ENCODE measurements at places on chromosomes 1 and 21. TPM values are rescaled to one million over a fixed set of nuclear protein-coding genes. Genes with fewer than 3 reads are reported as not detected.

GRCh38 chr1:85303440-85304162 is 27.2 kb upstream of the BCL10 start:
- DNase-seq, result no peak

DNA sequence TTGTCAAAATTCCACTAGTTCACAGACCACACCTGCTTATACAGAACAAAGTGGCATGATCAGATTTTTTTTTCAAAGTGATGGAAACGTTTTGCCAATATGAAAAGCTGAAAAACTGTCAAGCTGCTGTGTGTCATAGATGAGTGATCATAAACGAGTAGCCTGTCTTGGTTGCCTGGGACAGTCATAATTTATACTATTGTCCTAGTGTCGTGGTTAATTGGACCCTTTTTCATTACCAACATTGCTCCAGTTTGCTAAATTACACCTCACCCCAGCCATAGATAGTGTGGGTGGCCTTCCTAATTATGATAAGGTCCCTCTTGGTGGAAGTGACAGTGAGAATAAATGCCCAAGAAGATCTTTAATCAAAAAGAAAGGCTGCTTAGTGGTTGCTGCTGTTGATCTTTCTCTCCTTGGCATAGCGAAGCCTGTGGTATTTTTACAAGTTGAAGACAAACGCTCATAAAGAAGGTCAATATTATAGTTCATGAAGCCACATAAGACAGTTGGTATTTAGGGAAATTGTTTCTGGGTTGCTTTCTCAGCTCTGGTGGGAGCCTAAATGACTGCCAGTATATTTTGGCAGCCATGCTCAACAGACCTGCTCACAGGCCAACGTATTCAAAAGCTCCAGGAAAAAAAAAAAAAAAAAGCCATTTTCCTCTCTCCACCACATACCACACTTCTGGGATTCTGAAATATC is 478.1 kb downstream of the PLA2G4A start:
- DNase-seq, result no peak

DNA sequence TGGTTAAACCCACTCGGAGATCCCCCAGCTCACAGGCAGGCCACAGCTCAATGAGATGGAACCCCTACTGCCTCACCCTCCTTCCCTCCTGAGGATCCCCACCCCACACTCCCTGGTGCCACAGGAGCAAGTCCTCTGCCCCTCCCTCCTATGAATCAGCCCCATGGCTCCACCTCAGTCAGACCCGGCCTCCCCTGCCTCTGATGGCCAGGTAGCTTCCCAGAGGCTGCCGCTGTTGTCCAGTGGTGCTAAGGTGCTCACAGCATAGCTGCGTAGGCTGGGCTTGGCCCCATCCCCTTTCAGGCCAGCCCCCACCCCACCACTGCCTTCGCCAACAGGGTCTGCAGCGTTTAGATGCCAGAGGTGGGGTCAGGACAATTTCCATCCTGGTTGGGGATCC is 98.5 kb upstream of the IGSF21 start:
- no peak for DNase-seq

DNA sequence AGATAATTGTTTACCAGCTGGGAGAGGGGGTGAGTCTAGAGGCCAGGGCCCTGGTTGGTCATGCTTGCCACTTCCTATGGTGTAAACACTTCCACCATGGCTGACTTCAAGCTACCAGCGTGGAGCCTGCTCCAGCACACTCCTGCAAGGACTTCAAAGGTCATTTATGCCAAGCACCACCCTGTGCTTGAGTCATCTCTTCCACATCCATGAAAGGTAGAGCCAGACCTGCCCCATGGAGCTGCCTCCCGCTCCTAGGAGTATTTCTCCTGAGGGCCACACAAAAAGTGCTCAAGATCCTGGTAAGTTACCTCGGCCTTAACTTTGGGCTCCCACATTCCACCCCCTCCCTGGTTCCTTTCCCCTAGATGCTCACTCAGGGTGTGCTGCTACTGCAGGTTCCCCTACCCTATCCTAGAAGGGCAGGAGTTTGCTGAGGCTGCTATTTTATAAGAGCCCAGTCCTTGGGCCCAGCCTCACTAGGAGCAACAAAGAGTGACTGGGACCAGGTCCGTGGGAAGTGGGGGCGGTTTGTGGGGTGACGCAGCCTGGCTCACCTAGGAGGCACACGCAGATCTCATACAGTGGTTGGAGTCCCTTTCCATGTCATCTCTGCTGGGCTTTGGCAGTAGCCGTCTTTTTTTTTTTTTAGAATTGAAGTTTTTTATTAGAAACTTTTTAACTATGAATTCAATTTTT is 2.4 kb downstream of the RAB7B start:
- DNase-seq, result peak; percentile 39

- no peak for DNase-seq
Measured at GRCh38 chr1:116821763-116822162, 67.5 kb downstream of the CD2 start.

- no peak for DNase-seq
Measured at GRCh38 chr1:86197206-86197855, 40.8 kb upstream of the COL24A1 start.

GRCh38 chr1:66258404-66259105 is 275.4 kb upstream of the SGIP1 start:
- no peak for DNase-seq

DNA sequence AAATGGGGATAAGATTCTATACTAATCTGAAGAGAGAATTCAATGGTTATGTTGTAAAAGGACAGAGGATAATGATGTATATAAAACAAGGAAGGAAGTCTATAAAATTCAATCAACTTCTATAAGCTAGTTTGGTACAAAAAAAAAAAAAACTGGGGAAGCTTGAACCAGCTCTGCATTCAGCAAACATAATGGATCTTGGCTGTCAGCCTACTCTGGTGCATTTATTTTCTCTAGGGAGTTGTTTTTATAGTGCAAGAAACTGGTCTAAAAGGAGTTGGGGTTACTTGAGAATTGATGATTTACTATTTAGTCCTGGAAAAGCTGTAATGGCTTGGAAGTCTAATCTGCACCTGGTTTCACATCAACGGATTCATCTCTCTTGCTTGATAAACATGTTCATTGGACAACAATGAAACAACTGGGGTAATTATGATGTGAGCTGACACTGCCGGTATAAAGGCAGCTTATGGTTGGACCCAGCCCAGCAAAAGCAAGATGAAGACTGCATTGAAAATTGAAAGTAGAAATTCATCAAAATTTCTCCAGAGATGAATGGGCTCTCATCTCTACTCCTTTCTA is 199.4 kb upstream of the NRIP1 start:
- no peak for DNase-seq

- no peak for DNase-seq
Measured at GRCh38 chr21:17796037-17796403, 23.1 kb downstream of the C21orf91 start.

DNA sequence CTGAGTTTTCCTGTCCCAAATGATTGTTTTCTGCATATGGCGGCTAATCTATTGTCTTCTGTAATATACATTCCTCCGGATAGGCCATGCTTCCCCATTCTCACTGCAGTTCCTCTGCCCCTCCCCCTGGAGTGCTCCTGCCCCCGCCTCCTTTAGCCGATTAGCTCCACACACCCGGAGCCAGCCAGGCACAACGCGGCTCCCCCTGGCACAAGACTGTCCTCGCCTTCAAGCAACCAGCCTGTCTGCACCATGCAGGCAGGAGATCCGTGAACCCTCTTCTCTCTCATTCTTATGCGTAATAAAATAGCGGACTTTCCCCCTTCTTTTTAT is 18.0 kb downstream of the SERTAD4 start:
- DNase-seq, result no peak

DNA sequence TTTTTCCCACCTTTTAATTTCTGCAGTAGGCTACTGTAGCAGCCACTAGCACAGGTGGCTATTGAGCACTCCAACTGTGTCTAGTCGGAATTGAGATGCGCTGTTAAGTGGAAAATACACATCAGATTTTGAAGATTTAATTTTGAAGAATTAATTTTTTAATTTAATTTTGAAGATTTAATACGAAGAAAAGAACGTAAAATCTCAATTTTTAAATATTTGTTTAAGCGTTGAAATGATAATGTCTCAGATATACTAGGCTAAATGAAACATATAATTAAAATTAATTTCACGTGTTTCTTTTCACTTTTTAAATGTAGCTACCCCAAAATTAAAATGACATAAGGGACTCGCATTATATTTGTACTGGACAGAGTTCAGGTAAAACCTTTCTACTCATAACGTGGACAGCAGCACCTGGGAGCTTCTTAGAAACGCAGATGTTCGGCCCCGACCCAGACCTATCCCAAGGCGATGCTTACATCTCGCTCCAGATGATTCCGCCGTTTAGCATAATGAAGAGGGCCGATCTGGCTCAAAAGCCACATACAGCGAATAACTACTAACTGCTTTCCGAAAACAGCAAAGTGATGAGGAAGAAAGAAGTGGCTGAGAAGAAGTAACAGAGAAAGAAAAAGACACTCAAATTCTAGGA is 717 bp downstream of the CRYZL1 start:
- DNase-seq, result no peak

DNA sequence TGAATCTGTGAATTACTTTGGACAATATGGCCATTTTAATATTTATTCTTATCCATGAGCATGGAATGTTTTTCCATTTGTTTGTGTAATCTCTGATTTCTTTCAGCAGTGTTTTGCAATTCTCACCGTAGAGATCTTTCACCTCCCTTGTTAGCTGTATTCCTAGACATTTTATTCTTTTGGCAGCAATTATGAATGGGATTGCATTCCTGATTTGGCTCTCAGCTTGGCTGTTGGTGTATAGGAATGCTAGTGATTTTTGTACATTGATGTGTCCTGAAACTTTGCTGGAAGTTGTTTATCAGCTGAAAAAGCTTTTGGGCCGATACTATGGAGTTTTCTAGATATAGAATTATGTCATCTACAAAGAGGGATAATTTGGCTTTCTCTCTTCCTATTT is 44.2 kb upstream of the NEGR1 start:
- DNase-seq, result no peak

DNA sequence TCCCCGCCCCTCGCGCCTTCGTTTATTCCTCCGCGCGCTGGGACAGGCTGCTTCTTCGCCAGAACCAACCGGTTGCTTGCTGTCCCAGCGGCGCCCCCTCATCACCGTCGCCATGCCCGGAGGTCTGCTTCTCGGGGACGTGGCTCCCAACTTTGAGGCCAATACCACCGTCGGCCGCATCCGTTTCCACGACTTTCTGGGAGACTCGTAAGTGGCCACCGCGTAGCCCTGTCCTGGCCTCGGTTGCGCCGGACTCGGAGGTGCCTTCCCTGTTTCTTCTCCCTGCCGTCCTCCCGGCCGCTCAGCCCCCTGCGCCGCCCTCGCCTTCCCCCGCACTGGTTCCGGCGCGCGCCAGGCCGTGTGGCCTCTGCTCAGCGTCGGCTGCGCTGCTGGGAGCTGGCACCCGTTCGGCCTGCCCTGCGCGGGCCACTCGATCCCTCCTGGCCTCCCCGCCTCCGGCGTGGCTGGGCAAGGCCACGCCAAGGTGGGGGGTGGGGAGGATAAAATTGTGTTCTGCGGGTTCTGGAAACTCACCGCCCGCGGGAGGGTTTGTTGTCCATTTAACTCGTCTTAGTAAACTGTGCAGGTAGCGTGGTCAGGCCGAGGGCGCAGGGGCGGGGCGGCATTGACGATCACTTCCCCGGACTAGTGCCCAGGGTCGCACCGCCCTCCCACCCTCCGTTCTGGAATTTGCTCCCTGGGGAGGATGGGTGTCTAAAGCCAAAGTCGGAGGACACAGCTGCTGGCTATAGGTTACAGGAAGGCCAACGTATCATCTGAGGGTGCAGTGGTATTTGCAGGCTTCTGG is at the start of gene PRDX6:
Gene PRDX6, plus strand, starts transcription at position 50 of the 808 bp plus-strand sequence. Its CDS starts 63 bp downstream, at position 113.
- peak; percentile 66 for DNase-seq

GRCh38 chr1:82260666-82261065 is 459.9 kb downstream of the ADGRL2 start:
- DNase-seq, result no peak

DNA sequence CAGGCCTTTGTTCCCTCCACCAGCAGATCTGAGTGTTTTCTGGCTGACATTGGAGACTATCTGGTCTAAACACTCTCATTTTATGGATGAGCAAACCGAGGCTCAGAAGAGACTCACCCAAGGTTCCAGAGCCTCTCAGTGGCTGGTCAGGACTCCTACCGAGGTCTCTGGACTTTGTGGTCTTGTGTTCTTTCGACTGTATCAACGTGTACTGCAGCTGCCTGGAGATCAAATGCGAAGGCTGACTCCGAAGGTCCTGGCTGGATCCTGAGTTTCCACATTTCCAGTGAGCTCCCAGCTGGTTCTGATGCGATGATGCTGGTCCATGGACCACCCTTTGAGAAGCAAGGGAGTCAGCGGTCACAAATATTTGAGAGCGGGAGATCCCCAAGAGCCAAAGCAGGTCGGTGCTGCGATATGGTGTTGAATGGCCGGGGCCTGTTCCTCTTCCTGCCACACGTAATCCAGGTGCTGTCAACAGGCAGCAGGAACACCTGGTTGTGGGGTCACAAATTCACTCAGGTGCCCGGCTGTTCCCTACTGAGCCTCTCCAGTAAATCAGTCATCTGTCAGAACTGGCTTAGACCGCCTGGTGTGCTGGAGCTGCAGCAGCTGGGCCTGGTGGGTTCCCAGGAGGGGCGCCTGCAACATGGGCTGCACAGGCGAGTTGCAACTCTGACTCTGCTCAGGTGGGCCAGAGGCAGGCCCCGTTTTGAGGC is 94.8 kb upstream of the USP24 start:
- no peak for DNase-seq

GRCh38 chr1:205241366-205242030 is 13.8 kb downstream of the TMCC2 start:
- DNase-seq, result no peak

DNA sequence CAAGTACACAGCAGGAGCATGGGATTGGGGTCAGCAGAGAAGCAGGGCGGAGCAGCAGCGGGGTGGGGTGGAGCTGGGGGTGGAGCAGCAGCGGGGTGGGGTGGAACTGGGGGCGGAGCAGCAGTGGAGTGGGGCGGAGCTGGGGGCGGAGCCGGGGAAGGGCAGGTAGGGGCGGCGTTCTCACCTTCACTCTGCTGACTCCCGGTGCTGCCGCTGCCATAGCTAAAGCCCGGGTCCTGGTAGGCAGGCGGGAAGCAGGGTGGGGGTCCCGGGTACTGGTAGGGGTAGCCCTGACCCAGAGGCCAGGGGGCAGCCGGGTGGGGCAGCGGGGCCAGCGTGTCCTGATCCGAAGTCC is 6.7 kb downstream of the TAS1R3 start:
- no peak for DNase-seq

DNA sequence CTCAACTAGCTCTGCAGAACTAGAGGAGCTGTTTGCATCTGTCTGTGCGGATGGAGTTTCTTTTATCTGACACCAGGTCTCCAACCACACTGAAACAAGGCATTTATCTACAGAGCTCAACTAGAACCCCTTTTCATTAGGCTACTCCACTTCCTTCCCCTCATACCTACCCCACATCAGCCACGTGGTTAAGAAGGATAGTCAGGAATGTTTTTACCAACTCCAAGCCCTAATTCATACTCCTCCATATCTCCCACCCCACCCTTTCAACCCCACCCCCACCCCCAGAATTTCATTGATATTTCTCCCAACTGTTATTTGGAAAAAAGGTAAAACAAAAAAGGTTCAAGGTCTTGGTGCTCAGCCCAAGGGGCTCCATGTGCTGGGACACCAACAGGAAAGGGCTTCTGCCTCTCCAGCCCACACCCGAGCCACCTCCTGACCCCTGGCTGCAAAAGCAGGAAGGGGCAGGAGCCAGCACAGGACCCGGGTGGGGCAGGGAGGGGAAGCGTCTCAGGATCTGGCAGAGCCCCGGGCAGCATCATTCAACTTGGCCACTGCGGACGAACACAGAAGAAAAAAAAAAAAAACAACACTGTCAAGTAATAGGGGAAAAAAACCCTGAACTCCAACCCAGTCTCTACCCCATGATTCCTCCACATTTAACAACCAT is 7.0 kb downstream of the ENSA start:
- DNase-seq, result no peak

The PLEKHN1 gene
- polyA plus RNA-seq, result 4.2 TPM

The PLA2G5 gene
- polyA plus RNA-seq, result not detected

The OR2L2 gene
- not detected for polyA plus RNA-seq

The NKAIN1 gene
- polyA plus RNA-seq, result not detected

The MORN1 gene
- 2.2 TPM for polyA plus RNA-seq

All from foreskin keratinocyte (primary cell).